ENCODE measurements at places on chromosomes 4 and X.
A peak's percentile ranks its signal among the peaks of the same experiment; 100 is the strongest.

- no peak for DNase-seq
Measured at GRCh38 chr4:125382995-125383394, 68.2 kb downstream of the FAT4 start.

- peak; percentile 2 for DNase-seq
Measured at GRCh38 chr4:112031712-112032328, 113.4 kb upstream of the FAM241A start.

- DNase-seq: no peak
Measured at GRCh38 chr4:113349430-113349829, 300.0 kb downstream of the ANK2 start.

DNA sequence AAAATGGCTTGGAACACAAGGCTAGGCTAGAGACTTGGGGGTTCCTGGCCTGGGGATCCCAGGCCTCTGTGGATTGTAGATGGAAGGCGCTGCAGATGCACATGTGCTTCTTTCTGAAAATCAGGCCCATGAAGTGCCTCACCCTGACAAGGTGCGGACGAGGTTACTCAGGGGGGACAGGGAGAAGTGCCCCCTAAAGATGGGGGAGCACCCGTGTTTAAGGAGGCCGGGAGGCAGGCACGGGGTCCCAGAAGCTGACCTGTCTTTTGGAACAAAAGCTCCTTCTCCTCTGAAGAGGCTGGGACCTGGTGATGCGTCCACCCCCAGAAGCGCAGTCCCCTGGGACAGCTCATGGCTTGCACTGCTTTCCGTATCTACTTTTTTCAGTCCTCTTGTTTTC lies 2.4 kb downstream of the PDZD4 start:
- DNase-seq: no peak

- DNase-seq: no peak
Measured at GRCh38 chr4:102170910-102171309, 174.4 kb downstream of the SLC39A8 start.

- no peak for DNase-seq
Measured at GRCh38 chr4:49058306-49058705, 72.2 kb downstream of the CWH43 start.

DNA sequence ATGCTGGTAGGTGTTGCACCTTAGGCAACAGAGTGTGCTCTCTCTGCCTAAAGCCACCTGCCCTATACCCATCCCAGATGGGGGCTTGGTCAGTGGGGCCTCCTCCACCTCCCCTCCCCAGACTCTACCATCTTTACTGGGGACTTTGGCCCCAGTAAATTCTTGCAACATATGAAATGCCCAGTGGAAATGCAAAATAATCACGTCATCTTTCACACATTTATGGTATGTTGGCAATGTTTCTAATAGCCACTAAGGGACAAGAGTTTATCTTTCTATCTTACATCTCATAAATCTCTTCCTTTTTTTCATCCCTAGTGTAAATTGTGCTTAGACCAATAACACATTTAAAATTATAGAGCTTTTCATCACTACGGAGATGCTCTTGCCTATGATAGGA lies 103.0 kb upstream of the MAML3 start:
- no peak for DNase-seq

- peak; percentile 1 for DNase-seq
Measured at GRCh38 chr4:22389240-22389870, 126.5 kb downstream of the ADGRA3 start.

GRCh38 chr4:1869530-1870327 lies 1.5 kb upstream of the NSD2 start:
- no peak for DNase-seq

DNA sequence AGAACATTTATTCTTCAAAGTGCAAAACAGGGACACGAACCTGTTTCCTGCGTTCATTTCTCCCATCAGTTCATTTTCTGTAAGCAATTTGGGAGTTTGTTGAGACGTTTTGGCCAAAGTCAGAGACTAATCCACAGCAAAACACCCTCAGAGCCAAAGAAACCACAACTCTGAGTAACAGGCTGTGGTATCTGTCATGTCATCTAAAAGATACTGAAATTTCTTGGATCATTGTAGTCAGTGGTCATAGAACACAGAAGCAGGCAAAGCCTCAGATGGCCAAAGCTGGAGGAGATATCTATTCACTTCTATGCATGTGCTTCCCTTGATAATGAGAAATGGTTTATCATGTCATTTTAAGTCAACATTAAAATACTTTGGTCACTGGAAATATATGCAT lies 485.6 kb upstream of the GALNT7 start:
- DNase-seq: no peak

DNA sequence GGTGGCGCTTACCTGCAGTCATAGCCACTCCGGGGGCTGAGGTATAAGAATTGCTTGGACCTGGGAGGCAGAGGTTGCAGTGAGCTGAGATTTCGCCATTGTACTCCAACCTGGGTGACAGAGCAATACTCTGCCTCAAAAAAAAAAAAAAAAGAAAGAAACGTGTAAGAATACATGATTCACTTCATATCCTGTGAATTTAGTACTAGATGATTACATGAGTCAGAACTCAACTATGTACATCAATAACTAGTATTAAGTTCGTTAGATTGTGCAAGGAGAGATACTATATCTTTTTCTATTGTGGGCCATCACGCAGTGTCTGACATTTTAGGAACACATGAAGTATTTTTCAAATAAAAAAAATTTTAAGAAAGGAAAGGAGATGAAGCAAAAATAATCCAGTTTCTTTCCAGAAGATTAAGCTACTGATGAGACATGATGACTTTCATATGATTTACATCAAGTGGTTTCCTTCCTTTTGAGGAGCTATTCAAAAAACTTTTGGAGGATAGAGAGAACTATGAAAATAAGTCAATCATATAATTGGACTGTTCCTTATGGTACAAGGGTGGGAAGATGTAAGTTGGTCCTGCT lies 64.7 kb upstream of the EXOC1L start:
- no peak for DNase-seq

DNA sequence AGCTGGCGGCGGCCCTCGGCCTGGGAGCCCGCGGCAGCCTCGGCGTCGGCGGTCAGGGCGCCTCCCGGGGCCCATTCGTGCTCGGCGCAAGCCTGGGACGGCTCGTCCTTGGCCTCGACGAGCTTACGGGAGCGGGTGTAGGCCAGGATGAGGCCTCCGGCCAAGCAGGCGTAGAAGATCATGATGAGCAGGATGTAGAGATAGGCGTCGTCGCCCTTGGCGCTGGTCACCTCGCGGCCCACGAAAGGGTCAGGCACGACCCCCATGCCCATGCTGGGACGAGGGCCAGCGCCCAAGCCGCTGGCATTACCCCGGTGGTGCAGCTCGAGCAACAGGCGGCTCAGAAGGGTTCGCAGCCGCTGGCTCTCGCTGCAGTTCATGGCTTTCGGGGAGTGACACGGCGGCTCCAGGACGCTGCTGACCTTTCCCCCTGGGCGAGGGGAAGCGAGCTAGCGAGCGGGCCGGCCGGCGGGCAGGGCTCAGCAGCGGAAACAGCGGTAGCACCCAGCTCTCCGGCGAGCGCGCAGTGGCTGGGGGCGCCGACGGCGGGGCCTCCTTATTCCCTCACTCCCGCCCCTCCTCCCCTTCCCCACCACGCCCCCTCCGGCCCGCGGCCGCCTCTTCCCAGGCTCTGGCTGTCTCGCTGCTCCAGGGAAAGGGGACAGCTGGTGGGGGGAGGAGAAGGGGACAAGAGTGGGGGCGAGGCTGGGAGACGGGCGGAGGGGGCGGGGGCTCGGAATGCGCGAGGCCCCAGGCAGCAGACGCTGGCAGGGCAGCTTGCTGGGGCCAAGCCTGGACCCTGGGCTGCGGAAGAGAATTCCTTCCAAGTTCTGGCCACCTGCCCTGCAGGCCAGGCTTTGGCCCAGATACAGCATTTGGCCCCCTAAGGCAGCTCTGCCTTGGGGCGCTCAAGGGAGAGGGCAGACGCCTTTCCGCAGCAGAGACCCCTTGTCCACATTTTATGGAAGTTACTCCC lies at the start of gene KCNE5:
TSS of gene KCNE5 (minus strand) at position 532 of the 976 bp plus-strand sequence. CDS start at position 380, 152 bp downstream.
- no peak for DNase-seq

DNA sequence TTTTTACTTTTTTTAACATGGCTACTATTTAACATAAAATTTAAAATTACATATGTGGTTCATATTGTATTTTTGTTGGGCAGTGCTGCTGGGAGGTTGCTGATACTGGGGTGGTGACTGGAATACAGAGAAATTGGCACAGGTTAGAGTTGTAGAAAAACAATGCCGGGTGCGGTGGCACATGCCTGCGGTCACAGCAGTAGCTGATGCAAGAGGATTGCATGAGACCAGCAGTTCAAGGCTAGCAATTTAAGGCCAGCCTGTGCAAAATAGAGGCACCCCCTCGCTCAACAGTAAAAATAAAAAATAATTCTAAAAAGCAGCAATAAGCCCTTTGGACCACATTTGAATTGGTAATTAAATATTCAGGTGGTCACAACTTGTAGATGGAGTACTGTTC lies 11.8 kb upstream of the CPE start:
- no peak for DNase-seq

- no peak for DNase-seq
Measured at GRCh38 chr4:124483048-124483906, 229.3 kb downstream of the ANKRD50 start.
